ENCODE measurements at places on chromosomes 6 and 20. TPM values are rescaled to one million over a fixed set of nuclear protein-coding genes. Genes with fewer than 3 reads are reported as not detected.

SYCP2 gene
- total RNA-seq = 3.2 TPM

DNA sequence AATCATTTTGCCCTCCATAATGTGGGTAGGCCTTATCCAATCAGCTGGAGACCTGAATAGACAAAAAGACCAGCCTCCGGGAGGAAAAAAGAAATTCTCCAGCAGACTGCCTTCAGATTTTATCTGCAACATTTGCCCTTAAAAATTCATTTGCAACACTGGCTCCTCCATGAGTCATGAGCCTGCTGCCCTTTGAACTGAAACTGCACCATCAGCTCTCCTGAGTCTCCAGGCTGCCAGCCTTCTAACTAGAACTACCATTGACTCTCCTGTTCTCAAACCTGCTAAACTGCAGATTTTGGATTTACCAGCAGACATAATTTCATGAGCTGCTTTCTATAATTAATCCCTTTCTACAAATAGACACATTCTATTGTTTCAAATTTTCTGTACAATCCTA is 223.9 kb upstream of the THEMIS start:
- DNase-seq = no peak

DNA sequence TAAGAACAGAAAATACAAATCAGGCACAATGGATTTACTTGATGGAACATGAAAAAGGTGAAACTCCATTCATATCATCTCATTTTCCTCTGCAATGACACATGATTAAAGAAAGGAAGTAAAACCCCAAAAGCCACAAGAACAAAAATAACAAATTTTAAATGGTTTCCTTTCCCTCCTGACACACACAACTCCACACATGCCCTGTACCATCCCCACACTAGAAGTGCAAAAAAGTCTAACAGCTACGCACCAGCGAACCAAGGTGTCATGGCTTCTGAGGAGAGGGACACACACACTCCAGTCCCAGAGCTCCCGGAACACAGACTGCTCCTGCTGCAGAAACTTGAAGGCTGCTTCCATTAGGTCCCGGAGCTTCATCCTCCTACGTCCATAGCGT is 25.3 kb downstream of the MDN1 start:
- no peak for DNase-seq

DNA sequence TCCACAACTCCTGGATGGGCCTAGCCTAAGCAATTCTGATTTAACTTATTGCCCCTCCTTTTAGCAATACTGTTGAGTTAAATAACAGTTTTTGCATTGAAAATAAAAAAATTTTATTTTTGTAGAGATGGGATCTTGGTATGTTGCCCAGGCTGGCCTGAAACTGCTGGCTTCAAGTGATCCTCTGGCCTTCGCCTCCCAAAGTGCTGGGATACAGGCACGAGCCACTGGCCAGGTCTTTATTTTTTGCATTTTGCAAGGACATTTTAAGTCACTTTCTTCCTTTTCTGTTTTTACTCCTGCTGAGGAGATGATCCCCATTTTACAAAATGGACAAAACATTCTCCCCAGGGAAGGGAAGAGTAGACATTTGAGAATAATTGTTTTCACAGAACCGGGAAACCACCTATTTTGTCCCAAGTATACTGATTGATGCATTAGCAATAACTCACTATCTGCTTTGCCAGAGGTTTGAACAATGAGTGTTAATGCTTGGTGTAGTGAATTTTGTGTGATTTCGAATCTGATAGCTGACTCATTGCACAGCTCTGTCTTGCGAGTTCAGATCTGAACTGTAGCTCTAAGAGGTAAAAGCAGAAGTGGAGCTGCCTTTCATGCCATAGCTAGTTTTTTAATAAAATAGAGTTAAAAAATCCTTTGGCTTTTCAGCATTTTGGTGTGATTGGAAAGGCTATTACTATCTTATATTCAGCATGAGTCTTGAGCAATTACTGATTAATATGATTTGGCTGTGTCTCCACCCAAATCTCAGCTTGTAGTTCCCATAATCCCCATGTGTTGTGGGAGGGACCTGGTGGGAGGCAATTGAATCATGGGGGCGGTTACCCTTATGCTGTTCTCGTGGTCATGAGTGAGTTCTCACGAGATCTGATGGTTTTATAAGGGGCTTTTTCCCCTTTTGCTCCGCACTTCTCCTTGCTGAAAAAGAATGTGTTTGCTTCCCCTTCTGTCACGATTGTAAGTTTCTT is 20.9 kb downstream of the IGF2R start:
- no peak for DNase-seq

GRCh38 chr20:62929051-62929538 is 2.8 kb upstream of the DIDO1 start:
- DNase-seq = peak; percentile 67

GRCh38 chr6:34036357-34037069 is 109.4 kb downstream of the GRM4 start:
- no peak for DNase-seq

All from ureter (tissue), 1 donor.